ENCODE measurements at places on chromosomes 2 and 18.

DNA sequence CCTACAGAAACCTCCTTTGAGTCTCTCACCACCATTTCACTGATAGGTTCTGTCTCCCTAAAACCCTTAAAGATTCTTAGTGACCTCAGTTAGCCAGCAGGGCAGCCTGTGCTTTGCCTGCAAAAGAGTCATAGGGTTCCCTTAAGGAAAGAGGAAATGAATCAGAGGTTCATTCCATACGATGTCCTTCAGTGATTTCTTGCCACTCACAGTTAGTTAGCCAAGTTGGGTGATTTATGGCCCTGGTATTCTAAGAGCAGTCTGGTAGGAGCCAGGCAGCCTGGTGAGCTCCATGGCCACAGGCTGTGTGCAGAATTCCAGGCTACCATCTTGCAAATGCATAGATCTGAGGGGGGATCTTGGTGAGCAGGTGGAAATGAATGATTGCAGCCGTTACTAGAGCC lies 18.7 kb upstream of the CCBE1 start:
- no peak for DNase-seq

GRCh38 chr18:24869285-24869684 lies 408.8 kb downstream of the HRH4 start:
- DNase-seq, result no peak

DNA sequence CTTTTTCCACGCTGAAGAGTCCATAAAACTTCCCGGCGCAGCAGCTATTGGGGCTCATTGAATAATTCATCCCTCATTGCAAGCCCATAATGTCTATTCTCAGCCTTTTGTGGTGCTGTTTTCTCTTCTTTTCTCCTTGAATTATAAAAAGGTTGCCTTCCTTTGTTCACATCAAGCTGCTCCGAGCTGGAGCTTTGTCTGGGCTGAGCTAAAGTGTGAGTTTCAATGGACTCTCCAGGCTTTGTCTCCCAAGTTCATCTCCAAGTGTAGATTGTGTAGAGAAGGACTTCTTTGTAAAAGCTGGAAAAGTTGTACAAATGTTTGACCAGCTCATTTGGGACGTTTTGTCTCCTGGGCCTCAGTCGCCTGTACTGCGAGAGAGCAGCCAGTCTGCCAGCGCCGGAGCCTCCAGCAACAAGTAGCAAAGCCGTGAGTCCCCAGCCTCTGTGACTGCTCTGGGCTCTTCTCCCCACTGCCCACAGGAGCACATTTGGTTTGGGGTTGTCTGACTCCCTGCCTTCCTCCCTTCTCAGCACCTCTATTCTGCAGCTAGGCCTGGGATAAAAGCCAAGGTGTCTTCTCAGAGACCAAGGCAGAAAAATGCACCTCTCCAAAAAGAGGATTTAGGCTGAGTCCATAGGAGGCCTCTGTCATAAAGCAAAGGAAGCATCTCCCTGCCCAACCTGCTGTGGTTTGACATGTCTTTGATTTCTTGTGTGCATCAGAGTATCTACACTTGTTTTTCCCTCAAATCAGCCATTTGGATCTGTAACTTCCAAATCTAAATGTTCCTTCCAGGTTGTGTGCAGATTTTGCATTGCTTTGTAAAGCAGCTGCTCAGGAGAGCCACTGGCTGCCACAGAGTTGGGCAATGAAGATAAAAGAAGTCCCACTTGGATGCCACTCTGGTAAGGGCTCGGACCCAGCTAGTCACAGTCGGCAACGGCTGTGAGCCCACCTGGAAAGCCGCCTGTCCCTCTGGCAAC lies 6.4 kb downstream of the PAX3 start:
- DNase-seq, result no peak

DNA sequence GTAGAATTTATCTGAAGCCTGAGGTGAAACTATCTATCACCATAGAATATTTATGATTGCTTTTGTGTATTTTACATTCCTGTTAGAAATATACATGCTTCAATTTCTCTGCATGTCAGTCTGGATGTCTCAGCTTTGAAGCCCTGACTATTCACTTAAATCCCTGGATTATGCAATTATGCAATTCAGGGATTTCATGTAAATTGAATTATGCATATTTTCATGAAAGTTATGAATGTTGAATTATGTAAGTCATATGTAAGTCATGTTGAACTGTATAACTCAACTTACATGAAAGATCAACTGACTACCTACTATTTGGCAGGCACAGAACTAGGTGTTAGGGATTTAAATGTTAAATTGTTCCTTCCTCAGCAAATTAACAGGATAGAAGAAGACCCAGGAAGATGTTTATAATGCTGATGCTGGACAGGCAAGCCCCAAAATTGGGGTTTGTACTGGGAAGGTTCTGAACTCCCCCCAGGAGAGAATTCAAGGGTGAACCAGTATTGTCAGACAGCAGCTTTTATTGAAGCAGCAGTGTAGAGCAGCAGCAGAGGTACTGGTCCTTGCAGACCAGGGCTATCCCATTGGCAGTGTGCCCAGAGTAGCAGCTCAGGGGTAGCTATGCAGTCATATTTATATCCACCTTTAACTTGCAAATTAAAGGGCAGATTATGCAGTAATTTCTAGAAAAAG lies 236.5 kb downstream of the ZNF804A start:
- no peak for DNase-seq

DNA sequence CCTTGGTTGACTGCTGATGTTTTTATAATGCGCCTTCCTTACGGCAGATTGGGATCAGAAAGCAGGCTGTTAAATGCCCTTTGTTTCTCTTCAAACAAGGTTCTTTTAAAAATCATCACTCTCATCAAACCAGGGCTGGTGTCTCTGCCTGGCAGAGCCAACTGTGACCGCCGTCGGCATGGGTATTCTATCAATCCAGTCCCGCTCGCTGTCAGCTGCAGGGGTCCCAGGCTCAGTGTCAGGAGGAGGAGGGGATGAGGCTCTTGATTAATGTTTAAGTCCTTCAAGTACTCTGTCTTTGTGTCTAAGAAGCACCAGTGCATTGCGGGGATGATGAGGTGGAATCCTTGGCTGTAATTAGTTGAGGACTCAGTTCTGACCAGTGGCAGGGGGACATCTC lies 348.1 kb downstream of the RNF144A start:
- no peak for DNase-seq

DNA sequence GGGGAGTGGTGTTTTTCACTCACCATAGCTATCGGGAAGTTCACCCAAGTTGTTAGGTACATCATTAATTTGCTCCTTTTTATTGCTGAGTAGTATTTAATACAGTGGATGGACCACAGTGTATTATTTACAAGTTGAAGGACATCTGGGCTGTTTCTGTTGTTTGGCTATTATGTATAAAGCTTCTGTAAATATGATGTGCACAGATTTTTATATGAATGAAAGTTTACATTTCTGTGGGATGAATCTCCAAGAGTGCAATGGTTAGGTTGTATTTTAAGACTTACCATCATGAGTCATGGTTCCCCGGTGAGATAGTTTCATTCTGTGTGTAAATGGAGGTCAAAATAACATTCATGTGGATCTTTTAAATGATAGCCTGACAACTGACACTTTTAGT lies 337.4 kb downstream of the PTPRM start:
- DNase-seq, result no peak

DNA sequence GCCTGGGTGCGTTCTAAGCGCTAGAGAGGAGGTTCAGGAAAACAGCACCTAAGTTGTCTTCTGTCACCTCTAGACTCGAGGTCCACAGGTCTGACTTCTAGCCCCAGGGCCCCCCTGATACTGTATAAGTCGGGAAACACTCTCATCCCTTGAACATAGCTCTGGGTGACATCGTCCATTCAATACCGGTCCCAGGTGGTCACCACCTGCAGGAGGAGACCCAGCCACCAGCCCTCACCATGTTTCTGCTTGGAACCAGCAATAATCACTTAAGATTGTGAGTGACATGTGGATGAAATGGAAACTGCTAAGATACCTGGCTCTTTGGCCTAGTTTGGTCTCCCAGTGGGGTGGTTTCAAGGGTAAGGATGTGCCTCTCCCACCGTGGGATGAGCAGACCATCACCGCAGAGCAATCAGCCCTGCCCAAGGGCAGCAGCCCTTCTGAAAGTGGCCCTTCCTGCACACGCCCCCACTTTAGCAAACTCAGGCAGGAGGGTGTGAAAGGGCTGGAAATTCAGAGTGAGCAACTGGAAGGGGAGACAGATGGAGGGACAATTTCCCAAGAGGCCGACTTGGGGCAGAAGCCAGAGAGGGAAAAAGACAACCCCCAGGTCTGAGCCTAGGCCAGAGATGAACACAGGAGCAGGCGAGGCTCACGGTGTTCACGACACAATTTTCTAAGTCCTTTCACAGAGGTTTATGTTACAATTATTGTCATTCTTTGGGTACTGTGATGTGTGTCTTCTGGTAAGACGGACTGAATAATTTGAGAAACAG lies 95.2 kb downstream of the ZNF516 start:
- no peak for DNase-seq

DNA sequence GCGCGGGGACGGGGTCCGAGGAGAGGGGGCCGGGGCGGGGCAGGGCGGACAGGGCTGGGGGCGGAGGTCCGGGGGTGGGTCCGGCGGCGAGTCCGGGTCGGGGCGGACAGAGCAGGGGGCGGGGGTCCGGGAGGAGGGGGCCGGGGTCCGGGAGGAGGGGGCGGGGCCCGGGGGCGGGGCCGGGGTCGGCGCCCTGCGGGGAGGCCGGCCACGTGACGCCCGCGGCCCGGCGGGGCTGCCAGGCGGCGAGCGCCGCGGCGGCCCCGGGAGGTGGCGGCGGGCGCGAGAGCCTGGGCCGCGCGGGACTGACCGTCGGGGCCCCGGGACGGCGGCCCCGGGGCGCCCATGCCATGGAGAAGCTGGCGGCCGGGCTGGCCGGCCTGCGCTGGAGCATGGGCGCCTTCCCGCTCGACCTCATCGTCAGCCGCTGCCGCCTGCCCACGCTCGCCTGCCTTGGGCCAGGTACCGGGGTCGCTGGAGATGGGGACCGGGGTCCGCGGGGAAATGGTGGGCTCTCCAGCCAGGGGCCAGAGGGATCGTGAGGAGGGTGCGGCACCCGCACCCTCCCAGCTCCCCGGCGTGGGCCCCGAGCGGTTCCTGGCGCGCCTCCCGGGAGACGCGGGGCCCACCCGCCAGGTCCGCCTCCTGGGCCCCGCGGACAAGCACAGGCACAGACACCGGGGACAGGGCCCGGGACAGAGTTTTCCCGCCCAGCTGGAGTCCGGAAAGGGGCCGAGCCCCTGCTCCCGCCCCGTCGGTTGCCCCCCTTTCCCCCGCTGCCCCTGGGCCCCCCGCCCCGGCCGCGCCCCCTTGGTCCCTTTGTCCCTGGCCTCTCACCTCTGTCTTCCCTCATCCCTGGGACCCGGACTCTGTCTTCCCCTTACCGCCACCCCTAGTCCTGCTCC lies at the start of gene GAREM2:
Gene GAREM2, plus strand, starts transcription at position 218 of the 905 bp plus-strand sequence. Its CDS starts 133 bp downstream, at position 351.
- no peak for DNase-seq

DNA sequence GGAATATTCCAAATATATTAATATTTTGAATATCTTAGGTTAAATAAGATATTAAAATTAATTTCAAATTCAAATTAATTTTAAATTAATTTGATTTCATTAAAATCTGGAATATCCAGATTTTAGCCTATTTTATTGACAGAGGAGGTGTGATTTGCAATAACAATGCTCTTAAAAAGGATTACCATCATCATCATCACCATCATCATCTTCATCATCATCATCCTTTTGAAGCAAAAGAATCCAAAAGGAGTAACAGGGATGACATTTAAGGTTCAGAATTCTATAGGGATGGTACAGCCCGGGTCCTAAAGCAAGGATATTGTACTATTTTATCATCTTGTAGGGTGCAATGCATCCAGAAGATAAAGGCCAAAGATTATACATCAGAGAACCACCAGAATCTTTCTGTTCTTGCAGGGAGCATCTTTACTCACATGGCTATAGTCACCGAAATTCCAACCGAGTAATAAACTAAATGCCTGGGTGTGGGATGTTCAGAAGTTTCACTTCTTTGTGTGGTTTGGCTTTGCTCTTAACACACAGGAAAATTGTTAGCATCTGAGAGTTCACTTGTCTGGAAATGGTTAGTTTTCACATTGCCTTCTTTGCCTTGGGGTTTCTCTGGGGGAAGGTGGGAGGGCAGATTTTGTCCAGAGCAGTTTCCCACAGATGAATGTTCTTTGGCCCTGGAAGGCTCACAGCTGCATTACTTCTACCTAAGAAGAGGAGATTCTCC lies 99.1 kb upstream of the ITGA6 start:
- no peak for DNase-seq

DNA sequence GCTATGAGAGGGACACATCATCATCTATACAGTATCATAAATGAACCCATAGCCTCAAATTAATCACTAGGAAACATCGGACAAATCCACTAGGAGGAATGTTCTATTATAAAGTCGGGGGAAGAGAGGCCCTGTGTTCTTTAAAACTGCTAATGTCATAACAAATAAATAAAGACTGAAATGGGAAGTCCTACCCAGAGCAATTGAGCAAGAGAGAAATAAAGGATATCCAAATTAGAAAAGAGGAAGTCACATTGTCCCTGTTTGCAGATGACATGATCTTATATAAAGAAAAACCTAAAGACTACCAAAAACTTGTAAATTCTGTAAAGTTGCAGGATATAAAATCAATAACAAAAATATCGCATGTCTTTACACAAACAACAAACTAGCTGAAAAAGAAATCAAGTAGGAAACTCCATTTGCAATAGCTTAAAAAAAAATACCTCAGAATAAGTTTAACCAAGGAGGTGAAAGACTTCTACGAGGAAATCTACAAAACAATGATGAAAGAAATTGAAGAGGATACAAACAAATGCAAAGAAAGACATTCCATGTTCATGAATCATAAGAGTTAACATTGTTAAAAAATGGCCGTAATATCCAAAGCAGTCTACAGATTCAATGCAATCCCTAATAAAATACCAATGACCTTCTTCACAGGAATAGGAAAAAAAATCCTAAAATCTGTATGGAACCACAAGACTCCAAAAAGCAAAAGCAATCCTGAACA lies 30.6 kb downstream of the RTN4 start:
- DNase-seq, result no peak

GRCh38 chr2:166651080-166651675 lies 157.1 kb upstream of the SCN7A start:
- no peak for DNase-seq

DNA sequence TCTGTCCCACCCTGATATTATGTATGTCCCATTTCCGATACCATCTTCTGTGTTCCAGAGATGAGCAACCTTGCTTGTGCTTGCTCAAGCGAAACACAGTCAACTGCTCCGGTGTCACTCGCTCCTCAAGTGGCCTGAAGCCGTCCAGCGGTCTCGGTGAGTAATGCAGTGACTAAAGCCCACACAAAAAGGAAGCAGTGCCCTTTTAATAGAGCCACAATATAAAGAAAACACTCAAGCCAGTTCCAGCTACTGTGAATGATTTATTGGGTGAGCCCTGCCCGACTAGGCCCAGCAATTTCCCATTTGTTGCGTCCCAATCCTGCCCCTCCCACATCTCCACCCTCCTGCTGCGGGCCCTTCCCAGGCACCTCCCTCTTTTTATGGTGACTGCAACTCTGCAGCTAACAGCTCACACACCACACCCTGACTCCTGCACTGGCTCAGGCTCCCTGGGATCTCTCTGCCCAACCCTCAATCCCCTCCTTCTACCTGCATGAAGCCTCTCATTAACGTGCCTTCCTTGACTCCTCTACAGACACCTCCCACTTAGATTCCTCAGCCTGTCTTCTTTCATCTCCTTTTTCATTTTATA lies 44.2 kb upstream of the DSC1 start:
- peak; percentile 86 for DNase-seq
